ENCODE measurements at places on chromosomes 2 and 18.

DNA sequence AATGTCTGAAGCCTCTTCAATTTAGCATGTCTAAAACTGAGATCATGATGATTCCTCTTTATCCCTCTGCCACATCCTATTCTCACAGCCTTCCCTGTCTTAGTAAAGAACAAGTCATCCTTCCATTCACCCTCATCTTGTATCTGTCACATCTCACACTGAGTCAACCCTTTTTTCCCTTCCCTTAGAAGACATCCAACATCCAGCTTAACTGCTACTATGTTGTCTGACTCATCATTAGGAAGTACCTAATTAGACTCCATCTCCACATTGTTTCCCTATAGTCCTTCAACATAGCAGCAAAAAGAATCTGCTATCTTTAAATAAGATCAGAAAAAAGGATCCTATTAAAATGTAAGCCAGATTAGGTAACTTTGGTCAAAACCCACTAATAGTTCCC is 85.2 kb upstream of the GRB14 start:
- no peak for DNase-seq

DNA sequence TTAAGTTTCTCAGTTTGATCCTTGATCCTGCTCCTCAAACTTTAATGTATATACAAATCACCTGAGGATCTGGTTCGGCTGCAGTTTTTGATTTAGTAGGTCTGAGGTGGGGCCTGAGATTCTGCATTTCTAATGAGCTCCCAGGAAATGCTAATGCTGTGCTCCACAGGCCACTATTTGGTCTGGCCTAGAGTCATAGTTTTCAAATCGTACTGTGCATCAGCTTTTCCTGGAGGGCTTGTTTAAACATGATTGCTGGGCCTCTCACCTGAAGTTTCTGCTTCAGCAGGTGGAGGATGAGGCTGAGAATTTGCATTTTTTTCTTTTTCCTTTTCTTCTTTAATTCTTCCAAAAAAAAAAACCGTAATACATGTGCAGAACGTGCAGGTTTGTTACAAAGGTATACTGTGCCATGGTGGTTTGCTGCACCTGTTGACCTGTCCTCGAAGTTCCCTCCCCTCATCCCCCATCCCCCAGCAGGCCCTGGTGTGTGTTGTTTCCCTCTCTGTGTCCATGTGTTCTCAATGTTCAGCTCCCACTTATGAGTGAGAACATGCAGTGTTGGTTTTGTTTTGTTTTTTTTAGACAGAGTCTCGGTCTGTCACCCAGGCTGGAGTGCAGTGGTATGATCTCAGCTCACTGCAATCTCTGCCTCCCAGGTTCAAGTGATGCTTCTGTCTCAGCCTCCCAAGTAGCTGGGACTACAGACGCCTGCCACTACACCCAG is 42.2 kb upstream of the CD28 start:
- no peak for DNase-seq

DNA sequence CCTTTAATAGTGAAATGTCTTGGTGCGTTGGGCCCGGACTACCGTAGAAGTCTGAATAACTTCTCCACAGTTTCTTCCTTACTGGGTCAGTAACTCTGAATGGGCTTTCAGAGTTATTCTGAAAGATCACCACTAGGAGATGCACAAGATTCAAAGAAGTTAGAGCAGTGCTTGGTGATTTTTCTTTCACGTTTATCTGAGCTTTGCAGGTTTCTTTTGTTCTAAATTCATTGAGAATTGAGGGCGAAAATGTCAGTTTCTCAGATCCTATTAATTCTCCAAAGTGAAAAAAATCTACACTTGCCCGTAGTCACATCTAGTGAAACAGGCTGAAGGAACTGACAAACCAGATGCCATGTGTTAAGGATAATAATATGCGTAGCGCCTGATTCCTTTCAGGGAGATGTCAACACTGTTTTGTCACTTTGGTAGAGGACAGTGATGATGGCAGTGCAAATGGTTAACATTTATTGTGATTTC is 70.1 kb downstream of the QPCT start:
- DNase-seq = peak; percentile 58

DNA sequence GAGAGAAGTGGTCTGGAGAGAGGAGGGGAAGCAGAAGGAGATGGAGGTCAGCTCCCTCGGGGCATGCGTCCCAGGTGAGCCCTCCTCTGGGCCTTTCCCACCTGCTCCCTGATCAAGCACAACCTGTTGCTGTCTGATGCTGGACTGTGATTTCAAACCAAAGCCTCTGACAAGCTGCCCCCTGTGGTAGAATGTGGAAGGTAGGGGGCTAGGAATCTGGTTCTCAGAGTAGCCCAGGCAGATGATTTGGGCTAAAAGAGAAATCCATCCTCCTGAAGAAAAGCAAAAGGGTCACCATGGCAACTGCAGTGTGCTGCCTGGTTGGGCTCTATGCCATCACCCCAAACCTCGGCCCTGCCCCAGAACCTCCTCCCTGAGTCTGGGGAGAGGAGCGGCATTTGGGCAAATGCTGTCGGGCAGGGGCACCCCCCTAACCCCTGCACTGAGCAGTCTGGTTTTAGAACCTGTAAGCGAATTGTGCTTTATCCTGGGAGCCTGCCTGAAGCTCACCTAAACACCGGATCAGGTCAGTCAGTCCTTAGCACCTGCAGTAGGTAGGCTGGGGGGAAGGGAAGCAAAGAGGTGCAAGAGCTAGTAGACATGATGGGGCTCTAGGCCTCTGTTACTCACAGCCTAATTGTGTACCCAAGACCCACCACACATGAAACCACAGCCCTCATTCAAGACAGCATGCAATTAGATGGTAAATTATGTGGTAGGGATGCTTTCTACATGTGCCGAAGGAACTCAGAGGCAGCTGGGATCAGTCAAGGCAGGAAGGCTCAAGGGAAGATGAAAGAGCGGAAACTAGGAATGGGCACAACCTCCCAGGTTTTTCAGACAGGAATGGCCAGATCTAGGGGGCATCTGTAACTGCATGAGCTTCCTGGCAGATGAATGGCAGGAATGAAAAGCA is 83.5 kb downstream of the DNMT3A start:
- DNase-seq = no peak

DNA sequence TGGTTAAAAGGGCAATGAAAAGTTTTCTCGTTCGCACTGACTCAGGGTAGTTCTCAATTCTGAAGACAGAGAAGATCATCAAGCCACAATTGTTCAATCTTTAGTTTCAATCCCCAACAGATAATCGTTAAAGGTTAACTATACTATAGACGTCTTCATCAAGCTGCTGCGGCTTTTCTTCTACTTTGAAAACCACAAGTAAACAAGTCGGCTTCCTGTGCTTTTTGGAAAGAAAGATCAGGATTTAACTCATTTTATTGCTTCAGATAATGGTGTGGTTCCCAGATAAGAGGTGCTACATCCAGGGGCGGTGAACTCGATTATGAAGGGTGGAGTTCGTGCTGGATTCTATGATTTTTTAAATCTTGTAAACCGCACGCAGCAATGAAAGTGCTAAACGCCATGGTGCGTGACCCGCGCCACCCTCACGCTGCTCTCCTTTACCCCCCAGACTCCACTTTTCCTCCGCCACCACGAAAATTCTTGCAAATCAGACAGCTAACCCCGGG is 545 bp upstream of the CDCA7 start:
- DNase-seq = peak; percentile 76

- no peak for DNase-seq
Observed at GRCh38 chr2:156470975-156471583, 34.9 kb downstream of the GPD2 start.

GRCh38 chr2:21657445-21657844 is 533.7 kb downstream of the TDRD15 start:
- no peak for DNase-seq

- DNase-seq = no peak
Observed at GRCh38 chr2:8851811-8852560, 14.6 kb upstream of the KIDINS220 start.

- DNase-seq = no peak
Observed at GRCh38 chr2:41772697-41773096, 275.1 kb upstream of the PKDCC start.

DNA sequence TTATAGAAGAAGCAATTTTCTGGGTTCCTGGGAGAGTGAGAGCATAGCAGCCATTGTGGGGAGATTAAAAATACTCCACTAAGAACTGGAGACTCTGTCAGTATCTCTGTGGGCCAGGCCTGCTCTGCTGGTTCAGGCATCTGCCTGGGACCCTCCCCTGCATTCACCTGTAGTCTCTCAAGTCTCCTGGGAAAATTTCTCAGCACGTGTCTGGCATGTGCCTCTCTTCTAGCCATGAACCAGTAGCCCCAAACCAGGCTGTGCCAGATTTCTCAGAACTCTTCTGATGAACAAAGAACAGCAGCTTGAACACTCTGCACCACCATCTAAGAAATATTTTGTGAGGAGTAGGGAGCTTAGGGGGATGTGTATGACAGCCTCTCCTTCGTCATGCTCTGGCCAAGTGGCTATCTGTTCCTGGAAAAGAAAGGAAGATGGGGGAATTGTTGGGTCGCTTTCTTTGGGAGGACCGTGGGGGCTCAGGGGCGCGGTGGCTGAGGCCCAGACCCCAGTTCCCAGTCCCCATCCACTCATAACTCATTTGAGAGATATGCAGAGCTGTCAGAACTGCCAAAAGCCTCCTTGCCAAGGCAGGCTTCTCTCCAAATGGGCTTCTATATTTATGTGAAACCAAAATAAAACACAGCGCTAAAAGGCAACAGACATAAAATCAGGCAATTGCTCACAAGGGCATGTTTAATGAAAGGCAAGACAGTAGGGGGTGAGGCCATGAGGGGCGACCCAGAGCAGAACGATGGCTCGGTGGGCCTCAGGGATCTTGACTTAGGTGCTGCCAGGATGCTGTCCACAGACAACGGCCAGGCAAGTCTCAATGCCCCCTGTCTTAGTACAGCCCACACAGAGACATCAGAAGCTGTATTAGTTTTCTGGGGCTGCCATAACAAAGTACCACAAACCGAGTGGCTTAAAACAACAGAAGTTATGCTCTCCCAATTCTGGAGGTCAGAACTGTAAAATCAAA is 114.7 kb upstream of the TNP1 start:
- no peak for DNase-seq

GRCh38 chr2:194954218-194954617 is 702.8 kb upstream of the SLC39A10 start:
- DNase-seq = no peak

DNA sequence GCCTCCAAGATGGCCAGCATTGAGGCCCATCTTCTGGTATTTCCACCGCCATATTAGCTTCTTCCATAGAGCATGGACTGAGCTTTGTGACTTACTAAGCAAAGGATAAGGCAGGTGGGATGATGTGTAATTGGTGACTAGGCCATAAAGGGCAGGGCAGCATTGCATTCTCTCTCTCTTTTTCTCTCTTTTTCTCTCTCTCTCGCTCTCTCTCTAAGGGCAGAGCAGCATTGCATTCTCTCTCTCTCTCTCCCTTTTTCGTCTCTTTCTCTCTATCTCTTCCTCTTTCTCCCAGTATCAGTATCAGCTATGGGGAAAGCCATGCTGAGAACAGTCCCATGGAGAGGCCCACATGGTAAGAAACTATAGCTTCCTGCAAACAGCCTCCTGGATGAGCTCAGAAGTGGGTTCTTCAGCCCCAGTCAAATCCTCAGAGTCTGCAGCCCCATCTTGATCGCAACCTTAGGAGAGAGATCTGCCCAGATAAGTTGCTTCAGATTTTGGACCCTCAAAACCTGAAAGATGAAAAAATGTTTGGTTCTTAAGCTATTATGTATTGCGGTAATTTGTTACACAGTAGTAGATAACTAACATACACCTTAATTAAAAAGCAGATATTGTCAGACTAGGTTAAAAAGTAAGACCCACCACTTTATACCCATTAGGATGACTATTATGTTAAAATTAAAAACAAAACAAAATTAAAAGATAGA is 39.1 kb upstream of the MYCN start:
- DNase-seq = no peak

GRCh38 chr2:26148501-26148900 is 24.4 kb upstream of the GAREM2 start:
- no peak for DNase-seq

- DNase-seq = no peak
Observed at GRCh38 chr18:11468120-11468519, 141.3 kb upstream of the SLC35G4 start.

GRCh38 chr2:199602271-199602895 is 144.6 kb upstream of the SATB2 start:
- DNase-seq = peak; percentile 6

DNA sequence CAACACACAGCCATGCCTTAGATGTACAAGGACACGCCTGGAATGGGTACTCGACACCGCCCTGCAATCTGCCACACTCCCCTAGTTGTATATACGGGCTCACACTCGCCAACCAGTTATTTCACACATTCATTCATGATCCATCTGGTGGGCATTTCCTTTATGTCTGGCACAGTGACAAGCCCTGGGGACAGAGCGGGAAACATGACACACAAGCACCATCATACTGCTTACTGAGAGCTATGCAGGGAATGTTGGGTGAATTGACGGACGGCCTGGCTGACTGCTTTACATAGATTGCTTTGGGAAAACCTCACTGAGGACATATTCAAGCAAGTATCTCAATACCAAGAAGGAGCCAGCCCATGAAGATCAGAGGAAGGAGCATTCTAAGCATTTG is 448.0 kb upstream of the SPRED2 start:
- DNase-seq = no peak
